HuH-7.5 (cell line): ENCODE measurements at places on chromosomes 6 and 20.
A peak's percentile ranks its signal among the peaks of the same experiment; 100 is the strongest.

DNA sequence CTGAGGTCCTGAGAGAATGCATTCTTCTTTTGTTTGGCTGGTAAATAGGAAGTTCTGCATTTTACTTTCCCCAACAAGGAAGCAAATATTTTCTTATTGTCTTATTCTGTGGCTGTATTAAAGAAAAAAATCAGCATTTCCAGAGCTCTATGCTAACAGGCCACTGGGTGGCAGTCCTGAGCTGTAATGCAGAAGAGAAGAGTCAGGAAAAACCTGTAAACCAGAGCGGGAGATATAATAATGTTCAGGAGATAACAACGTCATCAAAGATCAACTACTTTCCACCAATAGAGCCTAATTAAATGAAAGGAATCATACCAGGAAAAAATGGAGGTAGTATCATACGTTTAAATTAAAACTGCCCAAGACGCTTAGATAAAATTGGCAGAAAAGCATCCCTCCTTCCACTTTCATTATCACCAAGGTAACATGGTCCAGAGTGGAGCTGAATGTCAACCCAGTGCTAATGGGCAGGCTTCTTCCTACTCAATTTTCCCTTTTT lies 55.6 kb upstream of the CARMIL1 start:
- peak; percentile 23 for DNase-seq

- no peak for DNase-seq
Measured at GRCh38 chr6:138907167-138907566, 80.9 kb downstream of the REPS1 start.

GRCh38 chr20:48983423-48984400 lies 62.2 kb downstream of the ARFGEF2 start:
- no peak for DNase-seq

DNA sequence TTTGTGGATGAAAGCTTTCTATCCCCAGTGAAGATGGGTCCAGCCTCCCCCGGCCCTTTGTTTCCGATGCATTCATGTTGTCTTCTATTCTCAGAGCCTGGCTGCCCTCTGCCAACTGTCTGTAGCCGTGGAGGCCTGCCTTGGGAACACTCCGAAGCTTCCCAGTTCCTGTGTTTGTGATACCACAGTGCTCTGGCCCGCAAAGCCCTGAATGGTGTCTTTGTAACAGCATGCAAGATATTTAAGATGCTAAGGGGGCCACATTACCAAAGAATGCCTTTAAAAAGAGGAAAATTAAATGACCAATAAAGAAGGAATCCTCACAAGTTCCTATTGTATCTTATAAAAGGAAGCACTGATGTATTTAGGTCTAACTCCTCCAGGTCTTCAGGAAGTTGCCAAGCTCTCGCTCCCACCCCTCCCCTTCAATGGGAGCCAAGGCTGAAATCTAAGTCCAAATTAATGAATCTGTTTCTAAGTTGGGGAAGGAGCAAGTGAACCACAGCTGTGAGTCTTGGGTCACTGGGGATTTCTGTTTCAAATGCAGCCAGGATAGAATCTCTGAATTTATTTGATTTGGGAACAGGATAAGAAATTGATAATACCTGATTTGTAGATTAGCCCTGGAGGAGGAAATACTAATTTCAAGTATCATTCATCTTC lies 596.1 kb downstream of the QKI start:
- no peak for DNase-seq

GRCh38 chr6:40054186-40054585 lies 119.9 kb upstream of the MOCS1 start:
- DNase-seq, result no peak

DNA sequence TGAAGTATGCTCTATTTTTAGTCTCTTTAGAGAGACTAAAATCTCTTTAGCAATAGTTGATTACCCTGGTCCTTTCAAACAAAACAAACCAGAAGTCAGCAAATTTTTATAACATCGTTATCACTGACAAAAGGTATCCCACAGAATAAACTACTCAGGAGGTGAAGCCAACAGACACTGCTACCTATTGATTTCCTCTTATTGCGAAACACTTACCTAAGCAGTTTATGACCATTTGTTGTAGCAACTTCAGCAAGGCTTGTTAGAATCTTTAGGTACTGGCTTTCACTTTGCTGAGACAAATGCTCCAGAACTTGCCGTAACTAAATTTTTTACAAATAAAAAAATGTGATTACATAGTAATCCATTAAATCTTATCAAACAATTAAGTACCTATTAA lies 64.4 kb downstream of the HACE1 start:
- DNase-seq, result peak; percentile 34

- no peak for DNase-seq
Measured at GRCh38 chr6:32983493-32983848, 15.1 kb downstream of the BRD2 start.

DNA sequence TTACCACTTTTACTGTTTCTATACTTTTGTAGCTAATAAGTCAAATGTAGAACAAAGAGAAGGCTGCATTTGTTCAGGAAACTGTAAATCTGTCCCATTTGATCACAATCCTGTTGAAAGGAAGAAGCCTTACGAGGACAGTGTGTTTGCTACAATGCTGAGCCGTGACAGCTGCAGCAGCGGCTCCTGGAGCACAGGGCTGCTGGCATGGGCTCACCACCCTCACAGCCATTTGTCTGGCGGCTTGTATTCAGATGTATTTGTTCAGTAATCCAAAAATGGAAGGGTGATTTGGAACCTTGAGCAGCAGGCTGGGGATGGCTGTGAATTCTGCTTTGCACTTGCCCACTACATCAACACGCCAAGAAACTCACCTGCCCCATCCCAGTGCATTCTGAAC lies 5.7 kb downstream of the TUBB2A start:
- no peak for DNase-seq

DNA sequence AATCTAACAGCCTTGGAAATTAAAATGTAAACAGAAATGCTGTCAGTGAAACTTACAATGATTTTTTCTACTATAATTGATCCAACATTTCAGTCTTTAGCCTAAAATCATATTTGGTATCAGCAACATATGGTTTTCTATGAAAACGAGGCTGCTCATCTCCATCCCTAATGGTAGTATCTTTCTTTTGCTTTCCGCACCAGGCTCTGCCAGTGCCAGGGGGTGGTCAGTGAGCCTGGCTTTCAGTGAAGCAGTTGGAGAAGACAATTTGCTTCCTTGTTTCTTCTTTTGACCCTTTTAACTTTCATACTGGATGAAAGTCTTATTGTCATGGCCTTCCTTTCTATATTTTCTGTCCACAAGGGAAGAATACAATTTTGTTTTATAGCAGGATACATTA lies 258.4 kb downstream of the ARID1B start:
- DNase-seq, result no peak
